ENCODE measurements at places on chromosomes 3 and 15. TPM values are rescaled to one million over a fixed set of nuclear protein-coding genes. Genes with fewer than 3 reads are reported as not detected.
A peak's percentile ranks its signal among the peaks of the same experiment; 100 is the strongest.

ZNF774 gene
- total RNA-seq: 0.23 TPM

SLC12A1 gene
- total RNA-seq: not detected

- DNase-seq: no peak
These were observed 96.5 kb downstream of the LIPC start for GRCh38 chr15:58528188-58528870.

PSMA4 gene
- total RNA-seq: 702 TPM

DNA sequence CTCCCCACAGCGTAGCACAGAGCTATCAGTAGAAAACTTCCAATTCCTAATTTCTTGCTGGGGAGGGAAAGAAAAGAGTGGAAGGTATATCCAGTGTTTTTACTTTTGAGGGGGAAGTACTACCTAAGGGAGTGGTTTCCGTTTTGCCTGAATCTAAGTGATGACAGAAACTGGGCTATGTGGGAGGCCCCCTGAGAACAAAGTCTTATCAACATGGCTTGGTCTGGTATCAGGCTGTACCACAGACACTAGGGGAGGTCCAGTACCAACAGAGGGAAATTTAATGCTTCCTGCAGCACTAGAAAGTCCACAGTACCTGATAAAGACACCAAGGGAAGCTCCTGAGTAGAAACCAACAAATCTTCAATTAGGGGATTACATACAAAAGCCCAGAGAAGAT lies 199.2 kb downstream of the IL5RA start:
- DNase-seq: no peak

DNA sequence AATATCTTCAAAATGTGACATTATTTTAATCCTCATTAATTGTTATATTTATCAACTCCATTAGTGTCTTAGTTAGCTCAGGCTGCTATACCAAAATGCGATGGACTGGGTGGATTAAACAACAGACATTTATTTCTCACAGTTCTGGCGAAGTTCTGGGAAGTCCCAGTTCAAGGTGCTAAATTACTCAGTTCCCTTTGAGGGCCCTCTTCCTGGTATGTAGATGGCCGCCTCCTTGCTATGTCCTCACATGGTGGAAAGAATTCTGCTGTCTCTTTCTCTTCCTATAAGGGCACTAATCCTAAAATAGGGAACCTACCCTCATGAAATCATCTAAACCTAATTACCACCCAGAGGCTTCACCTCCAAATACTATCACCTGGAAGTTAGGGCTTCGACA lies 38.8 kb upstream of the DUT start:
- no peak for DNase-seq

- no peak for DNase-seq
These were observed 288.6 kb downstream of the NTRK3 start for GRCh38 chr15:87967951-87968350.

TNFAIP8L3 gene
- 0.33 TPM for total RNA-seq

STRIT1 gene
- not detected for total RNA-seq

DNA sequence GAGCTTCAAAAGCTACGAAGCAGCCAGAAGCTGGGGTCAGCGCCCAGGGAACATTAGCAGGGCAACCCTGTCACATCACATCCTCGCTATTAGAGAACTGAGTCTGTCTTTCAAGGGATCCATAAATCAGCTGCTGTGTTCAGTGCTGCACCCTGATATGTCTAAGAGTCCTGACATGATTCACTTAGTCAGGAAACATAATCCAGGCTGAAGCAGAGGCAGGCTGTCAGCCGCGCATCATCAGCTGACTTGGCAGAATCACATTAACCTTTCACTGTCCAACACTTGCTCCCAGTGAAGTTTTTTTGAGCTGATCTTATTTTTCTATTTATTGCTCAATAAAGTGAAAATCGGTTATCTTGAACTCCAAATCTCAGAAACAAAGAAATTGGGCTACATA lies 23.5 kb downstream of the MYH15 start:
- DNase-seq: peak; percentile 11

DNA sequence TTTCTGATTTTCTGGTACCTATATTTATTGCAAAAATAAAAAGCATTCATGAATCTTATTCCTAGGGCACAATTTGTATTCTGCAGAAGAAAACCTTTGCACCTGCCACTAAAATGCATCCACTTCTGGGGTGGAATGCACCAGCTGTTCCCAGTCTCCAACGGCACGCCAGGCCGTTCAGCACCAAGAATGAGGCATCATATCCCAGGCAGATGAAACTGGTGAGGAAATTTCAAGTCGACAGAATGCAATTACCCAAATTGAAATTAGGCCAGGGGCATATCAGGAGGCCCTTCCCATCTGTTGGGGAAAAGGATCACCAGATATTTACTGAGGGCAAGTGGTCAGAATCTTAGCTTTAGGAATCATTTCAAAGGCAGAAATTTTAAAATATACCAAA lies 13.6 kb upstream of the RBMS3 start:
- DNase-seq: no peak
